ENCODE measurements at places on chromosomes 7 and 10.

- no peak for DNase-seq
Observed at GRCh38 chr7:121530227-121531174, 134.4 kb upstream of the FAM3C start.

DNA sequence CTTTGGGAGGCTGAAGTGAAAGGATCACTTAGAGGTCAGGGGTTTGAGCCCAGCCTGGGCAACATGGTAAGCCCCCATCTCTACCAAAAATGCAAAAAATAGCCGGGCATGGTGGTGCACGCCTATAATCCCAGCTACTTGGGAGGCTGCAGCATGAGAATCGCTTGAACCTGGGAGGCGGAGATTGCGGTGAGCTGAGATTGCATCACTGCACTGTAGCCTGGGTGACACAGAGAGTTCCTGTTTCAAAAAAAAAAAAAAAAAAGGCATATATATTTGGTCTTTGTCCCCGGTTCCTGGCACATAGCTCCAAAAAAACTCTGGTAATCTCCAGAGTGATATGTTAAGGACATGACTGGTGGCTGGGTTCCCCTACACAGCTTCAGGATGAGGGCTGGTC, 147.3 kb downstream of the SEC23IP start:
- DNase-seq, result no peak

GRCh38 chr7:23938937-23939552, 229.0 kb downstream of the STK31 start:
- DNase-seq, result no peak

GRCh38 chr7:69677054-69677852, 79.0 kb downstream of the AUTS2 start:
- no peak for DNase-seq

DNA sequence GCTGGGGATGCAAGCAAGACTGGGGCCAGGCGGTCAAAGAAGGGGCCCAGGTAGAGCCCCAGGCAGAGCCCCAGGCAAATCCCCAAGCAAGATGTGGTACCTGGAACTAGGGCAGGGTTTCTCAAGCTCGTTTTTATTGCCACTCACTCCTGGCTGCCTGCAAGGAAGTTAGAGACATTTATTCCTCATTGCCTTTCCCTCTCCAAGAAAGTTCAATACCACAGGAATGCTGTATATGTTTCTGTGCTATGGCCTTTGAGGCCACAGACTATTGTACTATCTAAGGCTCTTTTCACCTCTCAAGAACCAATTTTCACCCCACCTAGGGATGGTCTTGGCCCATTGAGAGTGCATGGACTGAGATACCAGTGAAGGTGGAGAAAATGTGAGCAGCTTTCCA, 71.3 kb downstream of the TACC2 start:
- DNase-seq, result no peak

DNA sequence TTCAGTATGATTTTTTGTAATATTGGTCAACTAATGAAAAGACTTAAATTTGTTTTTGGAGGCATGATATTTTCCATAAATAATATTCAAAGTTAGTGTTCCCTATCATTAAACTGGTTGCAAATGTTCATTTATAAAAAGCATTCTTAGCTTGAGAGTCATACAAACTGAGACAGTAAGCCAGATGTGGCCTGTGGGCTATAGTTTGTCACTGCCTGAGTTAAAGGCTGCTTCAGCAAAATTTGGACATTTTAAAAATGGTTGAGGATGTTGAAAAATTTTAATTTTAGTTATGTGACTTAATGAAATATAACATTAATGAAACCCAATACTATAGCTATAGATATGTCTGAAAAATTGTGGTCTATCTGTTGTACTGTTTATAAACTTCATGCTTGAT, 180.2 kb upstream of the CACNA2D1 start:
- no peak for DNase-seq

DNA sequence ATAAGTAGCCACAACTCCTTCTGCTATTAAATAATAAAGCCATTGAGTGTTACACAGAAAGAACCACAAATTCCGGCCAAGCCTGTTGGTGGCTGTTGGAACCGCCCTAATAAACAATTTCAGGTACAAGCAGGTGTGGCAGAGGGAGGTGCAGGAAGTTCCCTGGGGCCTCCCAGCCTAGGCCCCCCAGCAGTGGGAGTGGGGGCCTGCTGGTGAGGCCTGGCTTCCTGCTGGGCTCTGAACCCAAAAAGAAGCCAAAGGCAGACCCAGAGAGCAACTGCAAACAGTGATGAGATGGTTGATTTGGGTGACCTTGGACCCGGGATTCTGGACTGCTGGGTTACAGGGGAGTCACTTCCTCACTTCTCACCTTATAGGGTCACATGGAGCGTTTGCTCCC, 21.0 kb upstream of the LMTK2 start:
- peak; percentile 77 for DNase-seq

DNA sequence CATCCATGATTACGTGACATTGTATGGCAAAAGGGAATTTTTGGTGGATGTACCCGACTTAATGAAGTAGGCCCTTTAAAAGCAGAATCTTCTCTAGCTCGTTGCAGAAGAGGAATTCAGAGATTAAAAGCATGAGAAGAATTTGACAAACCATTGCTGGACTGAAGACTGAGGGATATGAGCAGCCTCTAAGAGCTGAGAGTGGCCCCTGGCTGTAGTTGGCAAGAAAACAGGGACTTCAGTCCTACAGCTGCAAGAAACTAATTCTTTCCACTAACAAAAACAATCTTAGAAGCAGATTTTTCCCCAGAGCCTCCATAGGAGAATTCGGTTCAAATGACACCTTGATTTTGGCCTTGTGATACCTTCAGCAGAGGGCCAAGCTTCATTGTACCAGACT, 34.1 kb downstream of the MACC1 start:
- DNase-seq, result no peak

GRCh38 chr7:1854866-1855724, 185.0 kb downstream of the ELFN1 start:
- peak; percentile 81 for DNase-seq

DNA sequence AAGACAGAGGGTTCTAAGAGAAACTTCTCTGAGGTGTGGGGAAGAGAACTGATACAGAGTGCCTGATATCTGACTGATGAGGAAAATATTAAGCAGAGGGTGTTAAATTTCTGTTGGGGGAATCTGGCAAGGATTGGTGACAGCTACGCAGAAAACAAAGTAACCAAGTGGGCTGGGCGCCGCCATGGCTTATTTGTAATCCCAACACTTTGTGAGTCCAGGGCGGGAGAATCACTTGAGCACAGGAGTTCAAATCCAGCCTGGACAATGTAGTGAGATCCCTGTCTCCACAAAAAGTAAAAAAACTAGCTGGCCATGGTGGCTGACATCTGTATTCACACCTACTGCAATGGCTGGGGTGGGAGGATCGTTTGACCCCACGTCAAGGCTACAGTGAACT, 2.1 kb upstream of the C7orf25 start:
- DNase-seq, result no peak

DNA sequence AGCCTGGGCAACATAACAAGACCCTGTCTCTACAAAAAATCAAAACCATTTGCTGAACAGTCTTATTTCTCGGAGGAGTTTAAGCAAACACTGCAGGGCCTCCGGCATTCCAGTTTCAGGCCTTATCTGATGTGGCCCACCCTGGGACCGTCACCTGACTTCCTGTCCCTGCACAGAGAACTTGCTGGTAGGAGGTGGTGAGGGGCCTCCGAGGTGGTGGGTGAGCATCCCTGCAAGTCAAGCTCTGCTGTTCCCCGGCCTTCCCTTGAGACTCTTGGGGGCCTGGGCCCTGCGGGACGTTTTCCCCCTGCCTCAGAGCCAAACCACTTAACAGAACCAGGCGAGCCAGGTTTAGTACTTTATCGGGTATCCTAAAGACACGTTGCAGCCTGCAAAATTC, 44.5 kb upstream of the AP5Z1 start:
- DNase-seq, result no peak

- no peak for DNase-seq
Observed at GRCh38 chr10:96835899-96836298, 3.8 kb downstream of the LCOR start.

DNA sequence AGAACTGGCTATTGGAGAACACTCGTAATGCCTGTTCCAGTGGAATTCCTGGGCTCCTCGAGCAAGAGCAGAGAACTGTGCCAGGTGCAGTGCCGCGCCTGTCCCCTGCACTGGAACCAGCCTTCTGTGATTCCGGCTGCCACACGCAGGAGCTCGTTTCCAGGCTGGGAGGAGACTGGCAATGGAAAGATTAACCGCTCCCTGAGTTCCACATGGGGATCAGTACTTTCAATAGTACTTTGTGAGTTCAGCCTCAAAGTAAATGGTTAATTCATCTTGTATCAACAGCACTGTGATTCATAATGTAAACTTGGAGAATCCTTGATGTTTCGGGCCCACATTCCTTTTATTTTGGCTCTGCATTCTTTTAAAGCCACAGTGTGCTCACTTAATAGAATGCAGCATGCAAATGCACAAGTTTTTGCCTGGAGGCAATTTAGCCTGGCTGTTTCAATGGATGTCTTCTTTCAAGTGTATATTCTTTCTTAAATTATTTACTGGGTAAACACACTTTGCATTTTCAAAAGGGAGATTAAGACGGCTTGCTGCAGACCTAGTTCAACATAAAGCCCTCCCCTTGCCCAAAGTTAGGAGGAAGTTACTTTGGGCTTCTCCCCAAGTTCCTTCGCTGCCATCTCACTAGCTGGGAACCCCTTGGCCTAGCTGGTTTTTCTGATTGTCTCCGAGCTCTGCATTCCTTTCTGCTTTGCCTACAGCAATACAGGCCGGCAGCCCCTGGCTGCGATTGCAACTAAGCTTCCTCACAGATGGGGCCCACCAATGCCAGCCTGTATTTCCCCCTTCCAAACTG, 138.1 kb upstream of the TCF7L2 start:
- peak; percentile 87 for DNase-seq

GRCh38 chr7:5517057-5517456, 93.4 kb upstream of the TNRC18 start:
- DNase-seq, result no peak

All from lower leg skin (tissue), 4 donors.